HFFc6 (cell line): ENCODE measurements at places on chromosomes 6 and 20.

GRCh38 chr6:4693173-4693970 is 82.8 kb upstream of the CDYL start:
- no peak for DNase-seq

GRCh38 chr20:20741087-20742045 is 28.9 kb upstream of the RALGAPA2 start:
- no peak for DNase-seq

DNA sequence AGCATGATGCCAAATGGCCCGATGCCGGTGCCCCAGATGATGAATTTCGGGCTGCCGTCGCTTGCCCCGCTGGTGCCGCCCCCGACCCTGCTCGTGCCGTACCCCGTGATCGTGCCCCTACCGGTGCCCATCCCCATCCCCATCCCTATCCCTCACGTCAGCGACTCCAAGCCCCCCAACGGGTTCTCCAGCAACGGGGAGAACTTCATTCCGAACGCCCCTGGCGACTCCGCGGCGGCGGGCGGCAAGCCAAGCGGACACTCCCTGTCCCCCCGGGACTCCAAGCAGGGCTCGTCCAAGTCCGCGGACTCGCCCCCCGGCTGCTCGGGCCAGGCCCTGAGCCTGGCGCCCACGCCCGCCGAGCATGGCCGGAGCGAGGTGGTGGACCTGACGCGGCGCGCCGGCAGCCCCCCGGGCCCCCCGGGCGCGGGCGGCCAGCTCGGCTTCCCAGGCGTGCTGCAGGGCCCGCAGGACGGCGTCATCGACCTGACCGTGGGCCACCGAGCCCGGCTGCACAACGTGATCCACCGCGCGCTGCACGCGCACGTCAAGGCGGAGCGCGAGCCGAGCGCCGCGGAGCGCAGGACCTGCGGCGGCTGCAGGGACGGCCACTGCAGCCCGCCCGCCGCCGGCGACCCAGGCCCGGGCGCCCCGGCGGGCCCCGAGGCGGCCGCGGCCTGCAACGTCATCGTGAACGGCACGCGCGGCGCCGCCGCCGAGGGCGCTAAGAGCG is 144.6 kb downstream of the SOBP start:
- no peak for DNase-seq

DNA sequence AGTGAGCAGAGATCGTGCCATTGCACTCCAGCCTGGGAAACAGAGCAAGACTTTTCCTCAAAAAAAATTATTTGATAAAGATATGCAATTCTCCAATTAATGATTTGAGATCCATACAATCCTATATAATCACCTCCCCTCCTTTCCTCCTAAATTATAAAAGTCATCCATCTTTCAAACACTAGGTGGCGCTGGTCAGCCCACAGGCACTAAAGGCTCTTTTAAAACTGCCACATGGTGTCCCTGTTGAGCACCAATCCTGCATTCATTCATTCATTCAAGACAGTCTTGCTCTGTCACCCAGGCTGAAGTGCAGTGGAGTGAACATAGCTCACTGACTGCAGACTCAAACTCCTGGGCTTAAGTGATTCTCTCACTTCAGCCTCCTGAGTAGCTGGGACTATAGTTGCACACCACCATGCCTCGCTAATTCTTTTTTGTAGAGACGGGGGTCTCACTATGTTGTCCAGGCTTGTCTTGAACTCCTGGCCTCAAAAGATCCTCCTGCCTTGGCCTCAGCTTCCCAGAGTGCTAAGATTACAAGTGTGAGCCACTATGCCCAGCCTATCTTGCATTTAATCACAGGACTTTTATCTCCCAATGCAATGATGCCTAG is 58.7 kb upstream of the SLC2A12 start:
- peak; percentile 64 for DNase-seq

DNA sequence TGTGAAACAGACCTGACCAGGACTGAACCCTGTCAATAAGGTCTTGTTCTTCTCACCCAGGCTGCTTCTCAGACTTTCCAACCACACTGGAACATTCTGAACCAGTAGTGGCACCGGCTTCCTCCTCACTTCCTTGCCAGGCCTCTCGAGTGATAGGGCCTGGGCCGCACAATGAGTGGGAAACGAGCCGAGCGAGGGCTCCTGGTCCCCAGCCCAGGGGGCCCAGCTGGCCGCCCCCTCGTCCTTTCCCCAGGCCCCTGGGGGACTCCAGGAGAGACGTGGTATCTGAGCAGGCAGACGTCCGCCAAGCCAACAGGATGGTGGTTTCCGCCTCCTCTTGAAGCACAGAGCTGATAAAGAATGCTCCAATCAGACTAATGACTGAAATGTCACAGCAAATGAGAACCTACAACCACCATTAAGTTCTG is 117.9 kb downstream of the GMDS start:
- DNase-seq = no peak

- peak; percentile 86 for DNase-seq
These were observed 12.1 kb upstream of the C20orf203 start for GRCh38 chr20:32685541-32686529.

GRCh38 chr20:34254979-34255378 is 13.8 kb downstream of the ASIP start:
- DNase-seq = no peak
